ENCODE measurements at places on chromosomes 3 and 15. TPM values are rescaled to one million over a fixed set of nuclear protein-coding genes. Genes with fewer than 3 reads are reported as not detected.
A peak's percentile ranks its signal among the peaks of the same experiment; 100 is the strongest.

Gene IL17RD
- total RNA-seq = 5.1 TPM

DNA sequence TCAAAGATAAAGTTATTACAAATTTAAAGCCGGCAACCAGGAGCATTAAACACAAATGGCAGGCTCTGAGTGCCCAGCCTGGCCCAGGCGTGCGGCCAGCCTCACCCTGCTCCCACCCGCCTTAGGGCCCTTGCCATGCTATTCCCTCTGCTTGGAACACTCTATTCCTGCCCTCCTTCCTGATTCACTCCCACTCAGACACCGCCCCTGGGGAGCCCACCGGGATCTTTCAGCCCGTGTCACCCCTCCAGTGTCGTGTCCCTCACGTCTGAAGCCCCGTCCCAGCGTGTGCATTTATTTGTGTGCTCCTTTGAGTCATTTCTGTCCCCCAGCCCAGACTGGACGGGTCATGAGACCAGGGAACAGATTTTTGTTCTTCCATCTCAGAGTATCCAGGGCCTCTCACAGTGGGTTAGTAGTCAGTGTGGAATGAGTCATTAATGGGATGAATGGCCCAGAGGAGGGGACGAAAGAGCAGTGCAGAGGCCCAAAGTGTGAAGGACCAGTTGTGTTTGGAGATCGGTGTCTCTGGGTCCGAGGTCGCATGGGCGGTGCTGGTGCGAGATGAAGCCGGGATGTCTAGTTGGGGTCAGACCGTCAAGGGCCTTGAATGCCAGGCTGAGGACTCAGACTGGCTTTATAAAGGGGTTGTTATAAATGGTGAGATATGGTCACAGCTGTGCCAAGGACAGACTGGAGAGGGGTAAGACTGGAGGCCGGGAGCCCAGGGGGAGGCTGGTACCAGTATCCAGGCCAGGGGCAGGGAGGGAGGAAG lies 58.9 kb upstream of the SLC6A6 start:
- H3K36me3 ChIP-seq = no peaks in the 10 kb centered on the region
- H3K27me3 ChIP-seq = no peaks in the 10 kb centered on the region
- DNase-seq = no peak
- H3K4me3 ChIP-seq = no peak overlapping the region

Gene SAMD7
- not detected for total RNA-seq

Gene IL17RE
- total RNA-seq = 1.6 TPM

DNA sequence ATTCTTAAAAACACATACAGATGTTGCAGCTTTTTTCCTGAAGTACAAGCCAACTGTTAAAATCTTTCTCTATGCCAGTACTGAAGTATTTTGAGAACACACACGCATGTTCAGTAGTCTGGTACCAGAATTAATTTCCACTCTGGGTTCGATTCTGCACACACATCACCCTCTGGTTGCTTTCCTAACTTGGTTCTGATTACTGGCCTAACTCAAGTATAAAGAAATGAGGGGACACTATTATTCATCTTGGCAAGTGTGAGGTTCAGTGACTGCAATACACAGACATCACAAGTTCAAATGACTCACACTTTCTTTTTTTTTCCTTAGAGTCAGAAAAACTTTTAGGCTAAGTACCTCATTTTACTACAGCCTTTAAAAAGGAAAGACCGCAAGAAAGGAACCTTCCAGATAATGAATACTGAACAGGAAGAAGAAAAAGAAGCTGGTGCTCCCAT lies 37.4 kb upstream of the LDHAL6B start:
- peaks cover 46% of the 10 kb centered on the region for H3K4me1 ChIP-seq
- H3K36me3 ChIP-seq = peaks cover 22% of the 10 kb centered on the region
- H3K4me3 ChIP-seq = no peak overlapping the region

- H3K4me1 ChIP-seq = no peaks in the 10 kb centered on the region
- peaks cover 1% of the 10 kb centered on the region for H3K27me3 ChIP-seq
- H3K27ac ChIP-seq = no peak overlapping the region
Observed at GRCh38 chr3:122030381-122031122, 8.5 kb upstream of the ILDR1 start.

DNA sequence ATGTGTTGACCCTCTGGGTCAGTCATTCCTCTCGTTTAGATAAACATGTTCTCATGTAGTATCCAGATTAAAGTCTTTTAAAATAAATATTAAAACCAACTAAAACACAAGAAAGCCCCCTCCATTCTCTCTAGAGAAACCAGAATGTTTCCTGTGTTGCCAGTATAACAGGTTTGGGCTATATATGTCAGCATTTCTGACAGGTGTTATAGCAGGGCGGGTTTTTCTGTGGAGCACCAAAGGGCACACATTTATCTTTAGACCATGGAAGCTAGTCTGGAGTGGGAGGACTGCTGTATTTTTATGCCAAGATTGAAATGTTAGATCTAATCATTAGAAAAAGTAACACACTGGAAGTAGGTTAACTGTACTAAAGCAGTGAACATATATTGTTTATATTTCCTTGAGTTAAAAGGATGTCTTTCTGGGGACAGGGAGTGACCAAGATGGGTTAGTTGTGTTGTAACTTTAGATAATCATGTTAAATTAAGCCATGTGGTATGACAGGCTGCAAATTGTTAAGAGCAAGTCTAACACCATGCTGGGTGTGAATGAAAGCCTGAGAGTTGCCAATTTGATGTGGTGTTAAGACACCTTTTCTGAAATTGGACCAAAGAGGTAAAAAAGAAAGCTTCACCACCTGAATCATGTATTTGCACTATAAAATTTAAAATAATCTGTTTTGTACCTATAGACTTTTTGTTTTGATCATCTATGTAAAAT lies 15.6 kb downstream of the KCTD6 start:
- H3K27ac ChIP-seq = no peak overlapping the region
- DNase-seq = no peak
- no peak overlapping the region for H3K4me3 ChIP-seq
- H3K36me3 ChIP-seq = peaks cover 2% of the 10 kb centered on the region
- no peaks in the 10 kb centered on the region for H3K27me3 ChIP-seq

GRCh38 chr3:10977892-10978510 lies 14.5 kb upstream of the SLC6A1 start:
- DNase-seq = no peak
- peaks cover 27% of the 10 kb centered on the region for H3K27me3 ChIP-seq
- peak overlapping the region; percentile 21 for H3K4me3 ChIP-seq
- peaks cover 31% of the 10 kb centered on the region for H3K4me1 ChIP-seq
- H3K36me3 ChIP-seq = peaks cover 5% of the 10 kb centered on the region

Gene CPA3
- not detected for total RNA-seq

DNA sequence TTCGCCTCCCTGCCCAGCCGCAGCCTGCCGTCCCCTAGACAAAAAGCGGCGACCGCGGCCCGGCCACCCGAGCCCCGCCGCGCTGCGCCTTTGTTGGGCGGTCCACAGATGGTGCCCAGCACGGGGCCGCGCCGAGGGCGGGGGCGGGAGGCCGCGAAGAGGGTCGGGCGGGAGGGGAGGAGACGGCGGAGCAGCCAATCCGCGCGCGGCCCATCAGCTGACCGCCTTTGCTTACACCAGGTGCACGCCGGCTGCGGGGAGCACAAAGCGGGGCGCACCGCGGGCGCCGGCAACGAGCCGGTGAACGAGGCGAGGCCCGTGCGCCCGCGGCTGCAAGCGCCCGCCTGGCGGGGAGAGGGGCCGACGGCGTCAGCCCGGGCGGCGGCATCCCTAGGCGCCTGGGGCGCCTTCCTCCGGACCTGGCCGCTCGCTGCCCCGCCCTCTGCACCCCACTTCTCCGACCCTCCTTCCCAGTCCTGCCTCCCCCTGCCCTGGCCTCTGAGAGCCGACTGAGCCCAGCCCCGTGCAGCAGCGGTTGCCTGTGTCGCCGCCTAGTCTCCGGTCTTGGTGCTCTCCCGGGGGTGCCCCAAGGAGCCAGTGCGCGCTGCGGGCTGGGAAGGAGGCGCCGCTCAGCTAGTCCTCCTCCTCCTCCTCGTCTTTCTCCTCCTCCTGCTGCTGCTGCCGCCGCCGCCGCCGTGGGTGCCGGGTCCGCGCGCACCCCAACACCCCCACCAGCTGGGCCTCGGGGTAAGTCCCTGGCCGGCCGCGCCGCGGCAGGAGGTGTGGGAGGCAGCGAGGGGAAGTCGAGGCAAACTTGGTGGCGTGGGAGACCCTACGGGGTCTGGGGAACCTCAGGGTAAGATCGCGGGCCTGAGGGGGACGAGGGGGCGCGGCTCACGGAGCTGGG lies at the start of gene LRRN1:
Gene LRRN1, plus strand, starts transcription at position 259 of the 907 bp plus-strand sequence. CDS start 45,211 bp downstream, outside the sequence.
- DNase-seq = peak; percentile 84
- no peak within 1 kb of the TSS for H3K27ac ChIP-seq
- peak within 1 kb of the TSS; percentile 78 for H3K4me3 ChIP-seq
- no peaks in the 10 kb centered on the region for H3K36me3 ChIP-seq
- H3K27me3 ChIP-seq = peaks cover 48% of the 10 kb centered on the region

DNA sequence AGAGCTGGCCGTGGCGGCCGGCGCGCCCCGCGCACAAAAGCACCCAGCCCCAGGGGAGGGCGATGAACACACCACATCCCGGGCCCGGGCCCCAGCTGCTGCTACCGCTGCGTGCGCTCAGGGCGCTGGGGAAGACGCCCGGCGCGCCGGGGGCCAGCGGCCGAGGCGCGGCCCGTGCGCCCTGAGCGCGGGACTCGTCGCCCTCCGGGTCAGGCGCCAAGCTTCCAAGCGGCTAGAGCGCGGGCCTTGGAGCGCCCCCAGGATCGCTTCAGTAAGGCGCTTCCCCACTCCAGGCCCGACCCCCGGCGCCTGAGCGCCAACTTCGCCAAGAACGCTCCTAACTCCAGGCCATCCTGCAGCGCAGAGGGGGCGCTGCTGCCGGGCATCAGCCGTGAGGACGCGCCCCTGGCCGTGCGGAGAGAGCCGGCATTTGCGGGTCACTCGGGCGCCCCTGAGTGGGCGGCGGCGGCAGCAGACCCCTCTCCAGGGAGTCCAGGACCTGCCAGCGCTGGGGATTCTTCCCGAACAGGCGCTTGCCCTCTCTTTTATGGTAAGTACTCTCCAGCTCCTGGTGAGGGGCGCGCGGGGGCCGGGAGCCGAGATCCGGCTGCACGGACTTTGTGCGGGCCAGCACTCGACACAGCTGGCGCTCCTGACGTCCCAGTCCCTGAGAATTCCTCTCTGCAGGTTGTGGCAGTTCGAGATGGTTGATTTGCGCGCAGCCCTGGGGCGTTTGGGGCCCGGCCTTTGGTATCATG lies 475 bp downstream of the SPSB4 start:
- peaks cover 27% of the 10 kb centered on the region for H3K27me3 ChIP-seq
- H3K36me3 ChIP-seq = no peaks in the 10 kb centered on the region
- H3K4me1 ChIP-seq = peaks cover 13% of the 10 kb centered on the region
- peak overlapping the region; percentile 82 for H3K4me3 ChIP-seq

DNA sequence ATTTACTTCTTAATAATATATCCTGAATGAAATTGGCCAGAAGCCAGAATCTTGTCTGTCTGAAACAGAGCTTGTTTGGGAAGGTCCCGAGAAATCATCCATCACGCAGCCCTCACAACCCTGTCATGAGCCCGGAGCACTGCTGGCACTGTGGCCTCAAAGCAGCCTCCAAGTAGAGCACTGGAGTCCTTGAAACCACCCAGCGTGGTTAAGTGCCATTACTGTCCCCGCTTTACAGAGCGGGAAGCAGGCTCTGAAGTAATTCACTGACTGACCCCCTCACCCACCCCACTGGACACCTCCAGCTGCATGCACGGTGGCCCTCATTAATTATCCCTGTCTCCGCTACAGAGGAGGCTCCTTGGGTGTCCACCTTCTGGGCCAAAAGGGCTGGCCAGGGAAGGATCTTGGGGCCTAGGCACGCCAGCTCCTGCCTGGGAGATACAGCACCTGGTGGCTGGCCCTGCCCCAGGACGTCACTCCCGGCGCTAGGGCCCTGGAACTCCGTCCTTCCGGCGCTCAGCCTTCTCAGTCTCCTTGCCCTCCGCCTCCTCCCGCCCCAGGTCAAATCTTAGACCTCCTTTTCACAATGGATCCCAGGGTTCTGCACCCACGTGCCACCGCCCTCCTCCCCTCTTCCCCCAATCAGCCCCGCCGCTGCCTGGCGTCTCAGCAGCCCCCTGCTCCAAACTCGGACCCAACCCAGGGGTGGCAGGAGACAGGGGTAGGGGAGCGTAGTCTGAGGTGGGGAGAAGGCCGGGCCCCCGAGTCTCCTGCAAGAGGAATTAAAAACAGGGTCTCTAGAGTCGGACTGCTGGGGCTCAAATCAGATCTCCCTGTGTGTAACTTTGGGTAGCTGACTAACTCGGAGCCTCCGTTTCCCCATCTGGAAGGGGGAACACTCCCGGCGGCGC lies 1.1 kb downstream of the TKT start:
- no peaks in the 10 kb centered on the region for H3K27me3 ChIP-seq
- H3K36me3 ChIP-seq = no peaks in the 10 kb centered on the region
- H3K4me3 ChIP-seq = peak overlapping the region; percentile 89
- H3K4me1 ChIP-seq = peaks cover 58% of the 10 kb centered on the region

DNA sequence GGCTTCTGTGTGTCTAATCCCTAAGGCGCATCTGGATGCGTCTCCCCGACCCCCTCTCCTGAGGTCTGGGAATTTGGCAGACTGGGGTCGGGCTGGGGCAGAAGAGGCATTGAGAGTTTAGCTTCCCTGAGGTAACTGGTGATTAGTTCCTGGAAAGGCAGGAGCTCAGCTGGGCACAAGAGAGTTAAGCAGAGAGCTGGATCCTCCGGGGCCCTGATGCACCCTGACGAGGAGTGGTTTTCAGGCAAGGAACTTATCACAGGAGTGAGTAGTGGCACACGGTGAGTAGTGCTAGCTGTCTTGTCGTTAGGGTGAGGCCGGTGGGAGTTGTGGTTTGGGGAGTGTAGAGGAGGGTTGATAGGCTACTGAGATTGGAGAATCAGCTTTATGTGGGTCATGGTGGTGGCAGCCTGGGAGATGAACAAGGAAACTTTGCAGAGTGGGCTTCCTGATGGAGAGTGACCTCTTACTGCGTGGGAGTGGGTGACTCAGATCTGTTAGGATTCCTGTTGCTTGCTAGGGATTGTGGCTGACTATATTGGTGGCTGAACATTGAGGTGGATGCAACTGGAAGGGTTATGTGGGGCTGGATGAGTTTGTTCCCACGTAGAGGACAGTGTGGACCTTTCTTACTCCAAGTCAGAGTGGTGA lies 897 bp downstream of the RAD54L2 start:
- H3K4me1 ChIP-seq = peaks cover 34% of the 10 kb centered on the region
- H3K36me3 ChIP-seq = peaks cover 2% of the 10 kb centered on the region
- no peak for DNase-seq
- H3K4me3 ChIP-seq = peak overlapping the region; percentile 79
- no peaks in the 10 kb centered on the region for H3K27me3 ChIP-seq
- peak overlapping the region; percentile 92 for H3K27ac ChIP-seq

DNA sequence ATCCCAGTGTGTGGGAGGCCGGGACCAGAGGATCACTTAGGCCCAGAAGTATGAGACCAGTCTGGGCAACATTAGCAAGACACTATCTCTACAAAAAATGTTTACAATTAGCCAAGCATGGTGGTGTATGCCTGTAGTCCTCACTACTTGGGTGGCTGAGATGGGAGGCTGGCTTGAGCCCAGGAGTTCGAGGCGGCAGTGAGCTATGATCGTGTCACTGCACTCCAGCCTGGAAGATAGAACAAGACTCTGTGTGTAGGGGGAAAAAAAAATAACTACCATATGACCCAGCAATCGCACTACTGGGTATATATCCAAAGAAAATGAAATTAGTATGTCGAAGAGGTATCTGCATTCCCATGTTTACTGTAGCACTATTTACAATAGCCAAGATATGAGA lies 22.6 kb downstream of the RYK start:
- no peak for DNase-seq
- H3K4me1 ChIP-seq = peaks cover 59% of the 10 kb centered on the region
- no peak overlapping the region for H3K27ac ChIP-seq
- H3K27me3 ChIP-seq = no peaks in the 10 kb centered on the region

GRCh38 chr3:95319921-95320494 lies 1257.1 kb downstream of the NSUN3 start:
- H3K36me3 ChIP-seq = no peaks in the 10 kb centered on the region
- peaks cover 24% of the 10 kb centered on the region for H3K4me1 ChIP-seq
- no peak for DNase-seq
- peak overlapping the region; percentile 90 for H3K27ac ChIP-seq

Gene C3orf70
- total RNA-seq = 10.2 TPM

- H3K36me3 ChIP-seq = peaks cover 9% of the 10 kb centered on the region
- DNase-seq = no peak
- H3K27me3 ChIP-seq = no peaks in the 10 kb centered on the region
- H3K27ac ChIP-seq = peak overlapping the region; percentile 43
Observed at GRCh38 chr3:141955175-141955574, 78.7 kb downstream of the ATP1B3 start.

Measured in chondrocyte (in vitro differentiated cells).